Suppressor macrophage treated with lipopolysaccharide for 1 hour (primary cell): ENCODE measurements at places on chromosomes 5 and 9.

DNA sequence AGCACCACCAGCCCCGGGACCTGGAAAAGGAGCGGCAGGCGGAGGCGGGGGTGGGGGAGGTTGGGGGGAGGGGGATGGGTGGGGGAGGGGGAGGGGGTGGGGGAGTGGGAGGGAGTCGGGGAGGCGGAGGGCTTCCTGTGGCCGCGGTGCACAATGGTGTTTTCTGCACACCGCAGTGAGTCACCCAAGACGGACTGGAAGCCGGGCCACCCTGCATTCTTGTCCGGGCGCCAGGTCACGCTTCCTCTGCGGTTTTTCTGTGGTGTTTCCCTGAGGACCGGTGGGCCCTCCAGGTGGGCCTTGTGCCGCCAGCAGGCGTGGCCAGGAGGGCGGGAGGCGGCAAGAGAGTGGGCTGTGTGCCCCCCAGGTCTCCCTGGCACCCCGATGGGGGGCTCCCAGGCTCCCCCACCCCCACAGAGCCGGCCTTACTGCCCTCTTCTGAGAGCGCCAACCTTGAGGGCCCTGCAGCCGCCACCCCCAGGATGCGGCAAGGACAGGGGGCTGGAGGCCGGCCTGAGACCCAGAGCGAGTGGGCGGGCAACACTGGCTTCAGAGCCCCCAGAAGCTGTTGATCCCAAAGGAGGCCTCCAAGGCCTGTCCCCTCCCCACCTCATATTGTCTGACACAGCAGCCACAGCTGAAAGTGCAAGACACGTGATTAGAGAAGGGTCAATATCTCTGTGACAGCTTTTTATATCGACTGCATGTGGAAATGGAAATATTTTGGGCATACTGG is 11.1 kb downstream of the EXD3 start:
- peak; percentile 53 for DNase-seq

DNA sequence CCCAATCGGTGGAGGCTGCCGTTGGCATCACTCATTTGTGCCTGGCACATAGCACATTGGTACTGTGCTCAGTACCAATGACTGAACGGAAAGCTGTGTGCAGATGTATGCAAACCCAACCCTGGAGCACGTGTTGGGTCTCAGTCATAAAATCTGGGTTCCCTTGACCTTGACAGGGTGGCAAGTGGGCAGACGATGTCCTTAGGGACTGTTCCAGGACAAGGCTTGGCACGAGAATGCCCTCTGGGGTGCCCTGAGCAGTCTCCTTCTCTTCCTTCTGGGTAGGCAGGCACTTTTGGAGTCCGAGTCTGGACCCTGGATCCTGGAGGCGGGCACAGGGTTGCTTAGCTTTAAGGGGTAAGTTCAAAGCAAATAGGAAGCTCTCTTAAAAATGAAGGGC is 75.8 kb downstream of the MACROH2A1 start:
- DNase-seq, result no peak

GRCh38 chr9:98980291-98980690 is 36.6 kb downstream of the COL15A1 start:
- no peak for DNase-seq

DNA sequence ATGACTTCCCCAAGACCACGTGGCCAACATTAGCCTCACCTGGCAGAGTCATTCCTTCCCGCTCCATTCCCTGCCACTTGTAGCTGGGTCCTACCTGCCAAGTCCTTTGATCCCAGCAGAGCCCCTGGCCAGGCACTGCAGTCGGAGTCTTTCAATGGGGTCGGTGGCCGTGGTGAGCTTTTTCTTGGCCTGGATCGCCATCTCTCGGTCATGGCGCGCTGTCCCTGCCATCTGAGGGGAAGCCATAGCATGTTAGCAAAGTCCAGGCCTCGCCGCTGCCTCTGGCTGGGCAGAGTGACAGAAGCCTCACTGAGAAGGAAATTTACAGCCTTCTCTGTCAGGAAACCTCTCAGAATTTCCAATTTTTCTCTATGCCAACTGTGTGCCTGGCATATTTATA is 17.5 kb downstream of the CAPSL start:
- DNase-seq, result no peak

GRCh38 chr9:97500263-97500662 is 1.2 kb upstream of the TMOD1 start:
- DNase-seq, result no peak

DNA sequence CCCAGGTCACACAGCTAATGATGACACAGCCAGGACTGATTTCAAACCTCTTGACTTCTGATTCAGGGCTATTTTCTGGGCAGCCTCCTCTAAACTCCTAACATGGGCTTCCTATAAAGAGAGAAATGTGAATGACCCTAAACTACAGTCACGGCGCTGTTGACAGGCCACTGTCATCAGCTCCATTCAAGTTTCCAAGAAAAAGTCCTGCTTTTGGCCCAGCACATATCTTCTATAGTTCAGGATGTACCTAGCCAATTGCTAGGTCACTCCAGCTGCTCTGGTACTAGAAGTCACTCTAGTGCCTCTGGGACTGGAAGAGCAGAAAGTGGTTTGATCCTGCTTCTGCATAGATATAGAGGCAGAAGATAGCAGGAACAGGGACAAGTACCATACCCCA is 64.9 kb upstream of the TARS1 start:
- no peak for DNase-seq

GRCh38 chr5:148786456-148786855 is 40.0 kb upstream of the ADRB2 start:
- DNase-seq, result no peak

DNA sequence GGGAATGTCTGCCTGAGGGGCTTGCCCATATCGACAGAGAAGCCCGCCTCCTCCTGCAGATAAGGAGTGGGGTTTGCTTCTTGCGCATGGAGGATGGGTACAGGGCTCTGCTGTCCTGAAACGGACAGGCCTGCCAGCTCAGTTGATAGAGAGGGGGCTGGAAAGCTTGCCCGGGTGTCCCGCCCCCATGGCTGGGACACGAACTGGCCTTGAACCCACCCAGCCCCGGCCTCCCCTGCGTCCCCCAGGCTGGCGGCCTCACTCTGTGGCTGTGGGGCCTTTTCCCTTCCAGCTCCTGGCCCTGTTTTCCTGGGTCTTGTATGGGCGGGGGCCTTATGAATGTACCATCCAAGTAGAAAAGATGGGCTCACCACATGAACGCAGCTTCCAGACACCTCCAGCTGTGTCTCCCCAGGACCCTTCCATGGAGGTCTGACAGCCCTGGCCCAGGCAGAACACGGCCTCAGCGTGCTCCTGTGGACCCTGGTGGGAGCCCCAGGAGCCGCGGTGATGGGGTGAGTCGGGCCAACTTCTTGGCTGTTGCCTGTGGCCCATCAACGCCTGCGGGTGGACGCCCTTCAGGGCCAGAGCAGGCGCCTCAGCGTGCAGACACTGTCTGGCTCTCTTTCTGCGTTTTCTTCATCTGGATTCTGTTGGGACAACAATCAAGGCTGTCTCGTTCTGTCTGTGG is 15.9 kb upstream of the SLC2A6 start:
- no peak for DNase-seq

GRCh38 chr5:111075520-111075919 is 4.0 kb downstream of the TSLP start:
- DNase-seq, result peak; percentile 57

DNA sequence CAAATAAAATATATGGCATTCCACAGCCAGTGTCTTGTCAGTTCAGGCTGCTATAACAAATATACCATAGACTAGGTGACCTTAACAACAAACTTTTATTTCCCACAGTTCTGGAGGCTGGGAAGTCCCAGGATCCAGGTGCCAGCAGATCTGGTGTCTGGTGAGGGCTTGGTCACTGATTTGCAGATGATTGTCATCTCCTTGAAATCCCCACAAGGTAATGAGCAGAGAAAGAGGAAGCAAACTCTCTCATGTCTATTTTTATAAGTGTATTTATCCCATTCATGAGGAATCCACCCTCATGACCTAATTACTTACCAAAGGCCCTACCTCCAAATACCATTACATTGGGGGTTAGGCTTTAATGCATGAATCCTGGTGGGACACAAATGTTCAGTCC is 663.2 kb downstream of the TLR4 start:
- no peak for DNase-seq

DNA sequence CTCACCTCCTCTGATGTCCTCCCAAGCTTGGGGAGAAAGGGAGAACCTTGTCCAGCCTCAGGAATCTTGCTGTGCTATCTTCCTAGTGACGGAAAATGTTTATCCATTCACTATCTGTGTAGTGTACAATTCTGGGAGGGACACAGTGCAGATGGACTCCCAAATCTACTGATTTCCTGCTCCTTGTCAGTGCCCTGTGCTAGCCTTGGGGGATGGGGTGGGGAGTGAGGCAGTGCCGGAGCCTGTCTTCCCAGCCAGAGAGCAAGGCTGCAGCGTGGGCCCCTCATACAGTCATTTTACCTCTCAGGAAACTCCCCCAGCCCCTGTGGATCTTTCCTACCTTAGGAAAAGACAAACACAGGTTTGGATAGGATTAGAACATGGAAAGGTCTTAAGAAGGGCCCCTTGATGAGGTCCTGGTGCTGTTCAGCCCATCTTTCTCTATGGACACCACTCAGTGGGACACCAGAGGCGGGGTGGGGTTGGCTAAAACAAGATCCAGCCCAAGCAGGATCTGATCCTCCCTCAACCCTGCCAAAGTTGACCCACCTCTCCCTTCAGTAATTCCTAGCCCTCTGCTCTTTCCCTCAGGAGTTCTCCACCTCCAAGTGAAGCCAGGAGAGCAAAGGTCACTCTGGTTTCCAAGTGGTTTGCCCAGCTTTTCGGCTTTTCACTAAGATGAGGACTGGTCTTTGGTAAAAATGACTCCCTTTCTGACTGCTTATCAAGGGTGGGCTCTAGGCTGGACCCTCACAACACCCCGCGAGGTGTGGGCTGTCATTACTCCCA is 3.4 kb downstream of the DOLK start:
- no peak for DNase-seq

DNA sequence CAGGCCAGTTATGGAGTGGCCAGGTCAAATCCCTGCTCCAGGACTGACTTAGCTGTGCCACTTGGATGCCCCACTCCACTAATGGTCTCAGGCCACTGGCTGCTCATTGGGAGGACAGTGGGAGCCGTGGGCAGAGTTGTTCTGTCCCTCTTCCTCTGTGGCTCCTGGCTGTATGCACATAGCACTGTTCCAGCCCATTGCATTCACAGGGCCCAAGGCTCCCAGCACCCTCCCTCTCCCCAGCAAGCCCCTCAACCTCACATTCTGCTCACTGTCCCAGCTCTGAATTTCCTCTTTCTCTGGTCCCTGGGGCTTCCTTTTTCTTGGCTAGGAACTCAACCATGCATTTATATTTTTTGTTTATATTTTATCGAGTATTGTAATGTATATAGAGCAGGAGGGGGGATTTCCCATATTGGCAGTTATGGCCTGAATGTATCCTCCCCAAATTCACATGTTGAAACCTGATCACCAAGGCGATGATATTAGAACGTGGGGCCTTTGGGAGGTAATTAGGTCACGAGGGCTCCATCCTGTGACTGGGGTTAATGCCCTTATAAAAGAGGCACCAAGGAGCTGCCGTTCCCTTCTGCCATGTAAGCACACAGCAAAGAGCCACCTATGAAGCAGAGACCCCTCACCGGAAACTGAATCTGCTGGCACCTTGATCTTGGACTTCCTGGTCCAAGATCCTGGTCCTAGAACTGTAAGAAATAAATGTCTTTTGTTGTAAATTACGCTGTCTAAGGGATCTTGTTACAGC is 17.0 kb upstream of the MVB12B start:
- DNase-seq, result no peak

DNA sequence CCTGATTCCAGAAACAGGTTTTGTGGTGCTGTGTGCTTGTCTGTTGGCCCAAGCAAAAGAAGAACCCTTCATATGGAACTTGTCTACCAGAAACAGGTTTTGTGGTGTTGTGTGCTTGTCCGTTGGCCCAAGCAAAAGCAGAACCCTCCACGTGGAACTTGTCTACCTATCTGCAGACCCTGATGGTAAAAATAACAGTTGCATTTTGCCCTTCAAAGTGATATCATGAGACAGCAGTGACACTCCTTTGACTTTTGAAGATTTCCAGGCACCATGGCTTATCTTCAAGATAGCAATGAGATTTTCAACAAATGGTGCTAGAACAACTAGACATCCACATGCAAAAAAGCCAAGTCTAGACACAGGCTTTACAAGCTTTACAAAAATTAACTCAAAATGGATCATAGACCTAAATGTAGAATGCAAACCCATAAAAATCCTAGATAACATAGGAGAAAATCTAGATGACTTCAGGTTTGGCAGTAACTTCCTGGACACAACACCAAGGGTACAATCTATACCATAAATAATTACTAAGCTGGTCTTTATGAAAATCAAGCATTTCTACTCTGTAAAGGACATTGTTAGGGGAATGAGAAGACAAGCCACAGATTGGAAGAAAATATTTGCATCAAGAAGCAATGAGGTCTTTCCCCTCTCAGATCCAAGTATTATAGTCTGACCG is 16.8 kb downstream of the MACROH2A1 start:
- no peak for DNase-seq

DNA sequence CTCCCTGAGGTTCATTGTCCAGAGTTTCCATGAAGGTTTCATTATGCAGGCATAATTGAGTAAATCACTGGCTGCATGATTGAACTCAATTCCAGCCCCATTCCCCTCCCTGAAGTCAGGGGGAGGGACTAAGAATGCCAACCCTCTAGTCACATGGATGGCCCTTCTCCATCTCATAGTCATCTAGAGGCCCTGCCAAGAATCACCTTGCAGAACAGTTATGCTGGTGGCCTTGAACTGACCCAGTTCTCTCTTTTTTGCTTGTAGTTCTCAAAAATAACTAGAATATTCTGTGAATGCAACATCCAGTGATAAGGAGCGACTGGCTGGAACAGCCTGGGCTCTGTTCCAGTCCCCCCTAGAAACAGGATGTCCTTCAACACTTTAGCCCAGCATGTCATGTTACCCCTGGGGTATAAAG is 31.7 kb downstream of the SLC35A4 start:
- DNase-seq, result no peak

- DNase-seq, result no peak
These were observed 59.0 kb upstream of the PDE8B start for GRCh38 chr5:77151501-77151900.

GRCh38 chr9:75039801-75040200 is 11.7 kb upstream of the CARNMT1 start:
- DNase-seq, result peak; percentile 52

GRCh38 chr9:4592295-4592694 is 69.8 kb upstream of the PLPP6 start:
- no peak for DNase-seq

GRCh38 chr5:68187268-68188055 is 28.1 kb upstream of the PIK3R1 start:
- no peak for DNase-seq

- DNase-seq, result no peak
These were observed 136.5 kb upstream of the LIFR start for GRCh38 chr5:38692781-38693527.
